DMS79 (cell line): ENCODE measurements at places on chromosomes 5 and 9.

GRCh38 chr9:5671711-5672353 lies 42.9 kb downstream of the RIC1 start:
- DNase-seq = no peak

GRCh38 chr9:127923046-127923445 lies 6.2 kb upstream of the ST6GALNAC4 start:
- no peak for DNase-seq

DNA sequence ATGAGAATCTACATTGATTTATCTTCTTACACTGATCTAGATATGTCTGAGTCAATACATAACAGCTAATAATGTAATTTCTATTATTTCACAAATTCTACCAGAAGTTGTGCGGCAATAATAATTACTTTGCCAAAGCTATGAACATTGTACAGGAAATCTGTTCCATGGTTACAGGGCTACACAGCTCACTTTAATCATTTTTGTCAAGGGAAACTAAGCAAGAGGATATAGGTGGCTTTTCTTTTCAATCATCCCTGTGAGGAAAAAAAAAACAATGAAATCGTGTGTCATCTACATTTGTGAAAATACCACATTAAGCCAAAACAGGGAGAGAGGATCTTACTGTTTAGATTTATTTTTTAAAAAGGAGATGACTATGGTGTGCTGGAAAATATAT lies 717.4 kb downstream of the NR2F1-AS1 start:
- DNase-seq = no peak

- no peak for DNase-seq
These were observed 176.3 kb upstream of the PTGER4 start for GRCh38 chr5:40503439-40503838.

DNA sequence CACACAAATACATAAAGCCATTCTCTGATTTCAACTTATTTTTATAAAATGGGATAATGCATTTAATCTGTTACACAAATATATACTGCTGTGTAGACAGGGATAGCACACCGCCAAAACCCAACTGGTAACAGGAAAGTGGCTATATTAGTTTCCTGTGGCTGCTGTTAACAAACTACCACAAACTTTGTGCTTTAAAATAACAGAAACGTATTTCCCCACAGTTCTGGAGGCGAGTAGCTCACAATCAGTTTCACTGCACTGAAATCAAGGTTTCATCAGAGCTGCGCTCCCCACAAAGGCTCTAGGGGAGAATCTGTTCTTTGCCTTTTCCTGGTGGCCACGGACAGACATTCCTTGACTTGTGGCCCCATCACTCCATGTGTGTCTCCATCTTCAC lies 94.0 kb downstream of the MLLT3 start:
- no peak for DNase-seq

GRCh38 chr5:120446068-120446492 lies 18.0 kb upstream of the PRR16 start:
- DNase-seq = no peak

GRCh38 chr5:75712091-75712490 lies 5.1 kb downstream of the POC5 start:
- DNase-seq = no peak

DNA sequence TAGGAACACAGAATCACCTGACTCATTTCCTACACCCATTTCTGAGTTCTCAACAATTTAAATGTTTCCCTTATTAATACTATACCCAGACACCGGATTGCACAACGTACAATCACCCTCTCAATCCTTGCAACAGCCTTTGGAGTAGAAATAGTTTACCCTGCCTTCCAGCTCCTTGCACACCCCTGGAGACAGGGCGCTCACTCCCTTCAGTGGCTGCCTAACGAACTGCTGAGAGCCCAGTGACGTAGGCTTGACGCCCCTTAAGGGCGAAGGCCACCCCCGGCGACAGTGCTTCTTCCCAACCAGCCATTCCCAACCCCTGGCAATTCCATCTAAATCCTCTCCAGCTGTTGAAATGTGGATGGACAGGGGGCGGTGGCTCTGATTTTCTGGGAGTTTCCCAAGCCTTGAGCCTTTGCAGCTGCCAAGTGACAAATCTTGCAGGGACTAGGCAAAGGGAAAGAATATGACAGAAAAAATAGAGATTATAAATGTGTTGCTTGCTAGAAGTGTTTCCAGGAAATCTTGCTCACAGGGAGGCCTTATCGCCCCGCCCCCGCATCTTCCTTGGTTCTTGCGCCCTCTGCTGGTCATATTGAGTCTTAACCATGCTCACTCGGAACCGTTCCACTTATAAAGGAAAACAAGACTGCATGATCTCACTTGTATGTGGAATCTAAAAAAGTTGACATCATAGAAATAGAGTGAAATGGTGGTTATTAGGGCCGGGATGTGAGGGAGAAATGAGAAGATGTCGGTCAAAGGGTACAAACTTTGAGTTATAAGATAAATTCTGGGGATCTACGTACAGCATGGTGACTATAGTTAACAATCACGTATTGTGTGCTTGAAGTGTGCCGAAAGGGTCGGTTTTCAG lies 7.6 kb upstream of the BARX1 start:
- DNase-seq = peak; percentile 36

GRCh38 chr5:15521381-15522186 lies 21.6 kb downstream of the FBXL7 start:
- no peak for DNase-seq

GRCh38 chr5:159531554-159532105 lies 201.3 kb upstream of the IL12B start:
- no peak for DNase-seq

- DNase-seq = no peak
These were observed 943.7 kb downstream of the CDH18 start for GRCh38 chr5:19044311-19044710.

DNA sequence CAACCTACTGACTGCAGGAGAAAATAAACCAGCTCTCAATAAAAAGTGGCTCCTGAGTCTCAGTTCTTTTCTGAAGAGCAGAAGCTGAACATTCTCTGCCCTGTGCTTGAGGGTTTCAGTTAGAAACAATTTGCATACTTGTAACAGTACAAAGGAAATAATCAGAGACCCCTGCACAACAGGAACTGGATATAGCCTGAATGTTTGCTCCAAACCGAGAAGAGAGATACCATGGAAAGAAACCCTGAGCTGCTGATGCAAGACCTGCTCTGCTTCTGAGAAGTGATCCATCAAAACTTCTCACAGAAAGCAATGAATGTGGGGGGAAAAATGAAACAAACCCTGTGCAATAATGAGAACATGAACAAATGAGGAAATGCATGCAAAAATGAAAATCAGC lies 592.9 kb downstream of the SEMA5A start:
- DNase-seq = no peak

DNA sequence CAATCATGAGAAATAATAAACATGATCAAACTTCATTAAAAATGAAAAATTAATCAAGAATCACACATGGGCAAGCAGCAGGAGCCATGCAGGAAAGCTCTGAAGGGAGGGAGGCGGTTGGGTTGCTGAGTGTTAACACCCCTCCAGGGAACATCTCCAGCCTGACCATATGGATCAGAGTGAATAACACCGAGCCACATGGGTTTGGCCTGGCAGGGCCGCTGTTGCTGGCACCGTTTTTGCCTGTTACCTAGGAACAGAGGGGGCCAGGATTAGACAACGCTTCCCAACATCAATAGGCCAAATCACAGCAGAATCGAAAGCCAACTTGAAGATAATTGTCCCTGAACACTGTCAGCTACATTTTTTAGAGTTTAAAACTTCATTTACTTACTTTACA lies 160.2 kb downstream of the DENND1A start:
- no peak for DNase-seq

GRCh38 chr5:119521232-119521631 lies 68.9 kb downstream of the HSD17B4 start:
- DNase-seq = no peak

DNA sequence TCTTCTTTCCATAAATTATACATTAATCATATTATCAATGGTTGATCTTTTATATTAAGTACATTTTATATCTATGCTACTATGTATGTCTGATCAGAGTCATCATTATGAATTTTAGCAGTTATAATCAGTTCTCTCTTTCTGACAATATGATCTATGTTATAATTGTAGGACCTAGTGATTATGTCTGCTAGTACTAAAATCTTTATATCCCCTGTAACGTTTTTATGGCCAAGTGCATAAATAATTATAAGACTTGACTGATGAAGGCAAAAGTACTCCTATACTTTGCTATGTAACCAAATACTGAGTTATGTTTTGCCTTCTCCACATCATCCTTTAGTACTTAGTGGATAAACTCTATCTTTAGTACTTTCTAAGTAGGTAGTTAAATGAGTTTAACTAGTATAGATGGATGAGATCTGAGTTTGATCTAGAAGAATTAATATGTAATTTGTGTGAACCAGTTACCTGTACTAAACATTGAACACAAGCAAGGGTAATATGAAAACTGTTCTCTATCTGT lies 75.4 kb downstream of the SLF1 start:
- no peak for DNase-seq

DNA sequence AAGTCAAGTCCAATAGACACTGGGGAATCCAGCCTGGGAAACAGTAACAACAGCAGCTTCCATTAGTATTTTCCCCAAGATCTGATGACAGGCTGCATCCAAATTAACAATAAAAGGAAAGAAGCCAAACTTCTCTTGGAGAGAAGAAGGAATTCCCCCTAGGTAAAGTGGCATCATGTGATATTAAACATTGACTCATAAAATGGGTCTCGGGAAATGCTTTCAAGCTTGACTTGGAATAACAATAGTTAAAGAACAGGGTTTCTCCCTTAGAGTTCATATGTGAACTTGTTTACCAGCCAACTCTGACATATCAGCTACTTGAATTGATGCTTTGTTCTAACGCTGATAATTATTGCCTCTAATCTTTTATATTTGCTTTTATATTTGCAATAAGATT lies 45.4 kb downstream of the ENTREP1 start:
- no peak for DNase-seq

DNA sequence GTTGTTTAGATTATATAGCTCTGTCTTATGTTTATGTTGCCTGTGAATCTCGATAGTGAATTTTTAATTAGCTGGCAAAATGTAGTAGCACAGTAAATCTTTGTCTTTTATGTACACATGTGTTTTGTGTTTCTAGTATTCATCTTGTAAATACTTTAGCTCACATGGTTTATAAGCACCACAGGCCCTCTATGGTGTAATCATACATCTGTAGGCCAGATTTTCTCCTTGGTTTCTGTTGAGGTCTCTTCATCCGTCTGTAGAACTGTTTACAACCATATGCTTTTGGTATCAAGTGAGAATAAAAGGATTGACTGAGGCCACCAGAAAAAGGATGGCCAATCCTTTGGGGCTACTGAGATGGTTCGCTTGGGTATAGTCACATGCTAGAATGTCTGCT lies 45.0 kb downstream of the PRR16 start:
- no peak for DNase-seq

- DNase-seq = no peak
These were observed 30.0 kb upstream of the IL6ST start for GRCh38 chr5:56024810-56025150.

DNA sequence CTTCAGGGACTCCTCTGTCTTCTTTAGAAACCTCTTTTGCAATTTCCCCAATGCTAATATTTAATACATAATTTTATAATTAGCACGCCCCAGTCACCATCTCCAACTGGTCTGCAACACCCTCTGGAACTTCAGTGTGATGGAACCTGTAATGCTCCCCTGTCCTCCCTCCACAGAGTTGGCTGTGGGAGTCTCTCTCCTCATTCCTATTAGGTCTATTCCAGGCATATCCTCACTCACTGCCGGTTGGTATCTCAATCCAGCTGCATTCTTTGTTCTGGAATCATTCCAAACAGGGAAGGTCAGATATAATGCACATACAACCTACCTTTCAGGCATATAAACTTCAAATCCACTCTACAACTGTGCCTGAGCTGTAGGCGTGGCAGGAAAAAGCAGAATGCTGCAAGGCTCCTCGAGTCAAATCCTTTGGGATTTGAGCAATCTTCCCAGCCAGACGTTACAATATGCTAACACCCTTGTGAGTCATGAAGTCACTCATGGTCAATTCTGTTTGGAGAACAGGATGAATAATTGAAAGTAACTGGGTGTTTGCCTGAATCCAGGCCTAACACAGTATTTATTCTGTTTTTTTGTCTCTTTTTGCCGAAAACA lies 293.8 kb downstream of the CWC27 start:
- DNase-seq = no peak

DNA sequence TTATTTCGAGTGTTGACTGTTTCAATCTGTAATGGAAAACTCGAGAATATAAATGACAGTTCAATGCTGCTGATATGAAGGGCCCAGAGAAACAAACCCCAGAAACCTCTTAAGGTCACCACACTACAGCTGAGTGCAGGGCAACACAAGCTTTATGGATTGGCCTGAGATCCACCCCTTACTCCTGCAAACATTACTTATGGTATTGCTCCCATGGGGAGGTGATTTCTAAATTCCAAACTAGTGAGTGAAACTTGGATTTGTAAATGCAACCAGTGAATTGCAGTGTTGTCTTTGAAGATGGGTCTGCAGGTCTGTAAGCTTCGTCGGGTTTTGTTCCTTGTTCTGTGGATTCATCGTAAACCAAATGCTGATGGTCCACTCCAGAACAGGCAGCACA lies 85.4 kb downstream of the NTRK2 start:
- no peak for DNase-seq

- no peak for DNase-seq
These were observed 51.8 kb upstream of the PSD2 start for GRCh38 chr5:139743804-139744203.

- DNase-seq = no peak
These were observed 38.3 kb downstream of the DNAJB5 start for GRCh38 chr9:35027860-35028259.

DNA sequence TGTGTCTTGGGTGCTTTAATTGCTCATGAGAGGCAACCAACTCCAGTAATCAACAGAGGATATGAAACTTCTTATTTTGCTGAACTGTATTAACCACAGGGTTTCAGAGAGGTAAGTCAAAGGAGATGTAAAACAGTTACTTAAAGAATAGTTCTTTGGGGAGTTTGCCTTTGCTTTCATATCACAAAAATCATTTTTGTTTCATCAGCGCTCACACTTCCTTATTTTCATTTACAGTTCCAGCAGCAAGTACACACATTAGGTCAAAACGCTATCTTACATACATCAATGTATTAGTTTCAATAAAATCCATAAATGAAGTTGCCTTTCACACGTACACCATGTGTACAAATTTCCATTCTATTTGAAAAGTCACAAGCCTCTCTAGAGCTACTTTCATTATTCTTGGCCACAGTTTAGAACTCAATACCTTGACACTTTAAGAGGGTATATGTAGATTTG lies 50.1 kb downstream of the ST8SIA4 start:
- DNase-seq = no peak

DNA sequence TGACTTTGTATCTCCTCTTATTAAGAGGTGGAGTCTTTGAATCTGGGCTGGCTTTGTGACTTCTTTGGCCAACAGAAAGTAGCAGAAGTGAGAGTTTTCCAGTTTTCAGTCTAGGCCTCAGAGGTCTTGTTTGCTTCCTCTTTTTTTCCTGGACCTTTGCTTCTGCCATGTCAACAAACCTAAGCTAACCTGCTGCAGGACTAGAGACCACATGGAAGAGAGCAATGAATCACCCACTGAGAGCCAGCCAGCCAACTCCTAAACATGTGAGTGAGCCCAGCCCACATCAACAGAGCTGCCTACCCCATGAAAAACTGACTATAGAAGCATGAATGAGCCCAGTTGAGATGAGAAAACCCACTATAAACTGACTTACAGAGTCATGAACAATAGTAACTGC lies 29.9 kb downstream of the MRPL22 start:
- DNase-seq = no peak
